ENCODE measurements at places on chromosomes 12 and 14. TPM values are rescaled to one million over a fixed set of nuclear protein-coding genes. Genes with fewer than 3 reads are reported as not detected.

DNA sequence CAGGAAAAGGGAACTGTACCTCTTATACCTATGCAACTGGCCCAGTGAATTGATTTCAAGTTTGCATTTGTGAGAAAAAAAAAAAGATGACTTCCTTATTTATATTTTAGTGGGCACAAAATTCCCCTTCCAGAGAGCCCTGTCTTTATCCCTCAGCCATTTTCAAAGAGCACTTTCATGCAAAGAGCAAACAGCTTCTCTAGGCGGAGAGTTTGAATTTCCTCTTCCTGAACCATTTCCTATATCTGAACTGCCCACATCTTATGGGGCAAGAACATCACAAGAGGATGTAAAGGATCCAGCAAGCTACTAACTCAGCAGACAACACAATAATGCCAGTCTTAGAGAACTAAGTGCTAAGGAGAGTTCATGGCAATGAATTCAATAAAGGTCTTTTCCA is 22.3 kb upstream of the PLXNC1 start:
- peak overlapping the region; percentile 2 for H3K27ac ChIP-seq
- no peak for DNase-seq
- no peaks in the 10 kb centered on the region for H3K36me3 ChIP-seq
- H3K4me1 ChIP-seq, result peaks cover 43% of the 10 kb centered on the region
- peak overlapping the region; percentile 56 for H3K4me3 ChIP-seq

Gene RERGL
- polyA plus RNA-seq, result not detected

Gene TOMM20L
- polyA plus RNA-seq, result not detected

Gene SYNDIG1L
- polyA plus RNA-seq, result not detected

Gene SYT1
- polyA plus RNA-seq, result 0.09 TPM

Gene TEP1
- 7.5 TPM for polyA plus RNA-seq

DNA sequence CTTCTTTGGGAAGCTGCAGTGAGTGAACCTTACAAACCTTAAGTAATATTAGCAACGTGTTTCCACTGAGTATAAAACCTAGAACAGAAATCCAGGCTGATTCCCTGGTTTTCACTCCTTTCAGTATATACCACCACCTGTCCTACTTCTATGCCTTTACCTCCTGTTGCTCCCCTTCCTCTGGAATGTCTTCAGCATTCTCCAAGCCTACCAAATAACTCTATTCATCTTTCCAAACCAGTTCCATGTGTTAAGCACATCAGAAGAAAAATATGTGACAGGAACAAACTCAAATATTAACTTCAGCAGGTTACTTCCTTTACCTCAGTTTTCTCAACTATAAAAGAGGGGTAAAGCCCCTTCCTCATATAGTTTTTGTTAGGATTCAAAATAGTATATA is 39.8 kb downstream of the LIMA1 start:
- peaks cover 4% of the 10 kb centered on the region for H3K27me3 ChIP-seq
- H3K4me3 ChIP-seq, result no peak overlapping the region
- no peak for DNase-seq
- H3K36me3 ChIP-seq, result no peaks in the 10 kb centered on the region

Gene TMEM253
- polyA plus RNA-seq, result not detected

DNA sequence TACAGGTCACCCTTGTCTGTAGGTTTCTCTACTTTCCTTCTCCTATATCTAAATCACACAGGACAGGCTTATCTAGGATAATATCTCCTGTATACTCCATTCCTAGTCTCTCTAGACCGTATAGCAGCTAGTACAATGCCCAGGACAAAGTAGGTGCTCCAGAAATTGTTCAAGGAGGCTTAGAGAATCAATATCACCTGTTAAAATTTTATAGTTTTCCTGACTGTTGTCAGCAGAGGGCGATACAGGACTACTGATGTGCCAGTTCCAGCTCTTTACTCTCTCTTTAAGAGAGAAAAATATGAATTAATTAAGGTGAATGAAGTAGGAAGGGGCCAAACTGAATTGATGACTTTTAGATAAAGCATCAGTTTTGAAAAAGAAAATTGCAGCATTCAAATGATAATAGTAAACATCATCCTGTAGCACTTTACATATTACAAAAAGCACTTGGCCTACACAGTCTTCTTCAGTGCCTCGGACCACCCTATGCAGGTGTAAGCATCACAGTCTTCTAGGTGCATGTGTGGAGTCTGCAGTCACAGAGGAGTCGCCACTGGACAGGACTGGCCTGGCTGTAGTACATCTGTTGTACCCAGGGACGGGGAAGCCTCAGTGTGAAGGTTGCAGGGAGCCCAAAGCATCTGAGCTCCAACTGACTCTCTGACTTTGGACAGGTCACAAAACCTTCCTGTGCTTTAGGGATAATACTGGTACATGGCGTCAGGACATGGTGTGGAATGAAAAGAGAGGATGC is 61.9 kb upstream of the MAX start:
- H3K4me1 ChIP-seq, result peaks cover 38% of the 10 kb centered on the region
- no peak overlapping the region for H3K4me3 ChIP-seq
- DNase-seq, result peak; percentile 53
- H3K36me3 ChIP-seq, result no peaks in the 10 kb centered on the region

Measured in naive B cell (primary cell).